ENCODE measurements at places on chromosomes 3 and 15. TPM values are rescaled to one million over a fixed set of nuclear protein-coding genes. Genes with fewer than 3 reads are reported as not detected.

Gene SI
- total RNA-seq = not detected

Gene SLC6A6
- total RNA-seq = 39.2 TPM

Gene MUC13
- total RNA-seq = not detected

Gene CPB1
- not detected for total RNA-seq

DNA sequence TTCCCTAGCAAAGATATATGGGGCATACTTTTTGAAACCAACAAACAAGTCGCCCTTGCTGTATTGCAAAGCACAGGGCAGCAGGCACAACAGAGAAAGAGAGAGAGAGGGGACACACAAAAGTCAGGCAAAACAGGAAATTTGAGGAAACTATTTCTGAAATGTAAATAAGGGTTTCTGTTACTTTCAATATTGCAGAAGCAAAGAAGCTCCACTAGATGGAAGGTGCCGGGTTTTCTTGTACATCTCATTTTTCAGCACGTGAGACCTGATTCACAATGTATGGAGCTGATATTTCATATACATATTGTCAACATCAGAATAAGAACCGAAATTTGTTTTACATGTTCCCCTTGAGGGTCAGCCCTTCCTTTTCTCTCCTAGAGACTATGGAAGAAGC lies 127.4 kb downstream of the FOXP1 start:
- no peak for DNase-seq

- DNase-seq = no peak
These were observed 31.2 kb upstream of the RAF1 start for GRCh38 chr3:12695112-12695511.

- DNase-seq = no peak
These were observed 28.0 kb downstream of the WDR76 start for GRCh38 chr15:43854801-43855200.

DNA sequence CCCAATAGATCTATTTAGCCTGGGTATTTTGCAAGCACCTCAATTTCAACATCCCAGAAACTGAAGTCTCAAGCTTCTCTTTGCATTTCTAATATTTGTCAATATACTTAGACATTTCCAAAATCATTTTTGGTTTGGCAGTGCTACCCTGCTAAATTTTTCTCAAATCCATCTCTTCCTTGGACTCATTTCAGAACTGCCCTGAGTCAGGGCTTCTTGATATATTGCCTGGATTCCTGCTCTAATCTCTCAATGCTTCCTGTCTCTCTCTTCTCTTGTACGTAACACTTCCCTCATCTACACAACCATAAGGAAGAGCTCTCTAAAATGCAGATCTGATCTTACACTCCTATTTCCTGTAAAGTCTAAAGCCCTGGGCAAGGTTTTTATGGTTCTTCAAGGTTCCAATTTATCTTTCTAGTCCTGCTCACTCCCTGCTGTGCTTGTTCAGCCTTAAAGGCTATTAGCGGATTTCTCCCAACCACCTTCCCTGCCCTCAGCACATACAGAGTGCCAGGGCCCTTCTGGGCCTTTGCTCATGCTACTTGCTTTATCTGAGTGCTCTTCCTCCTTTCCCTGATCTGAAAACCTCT lies 53.0 kb upstream of the MME start:
- no peak for DNase-seq

DNA sequence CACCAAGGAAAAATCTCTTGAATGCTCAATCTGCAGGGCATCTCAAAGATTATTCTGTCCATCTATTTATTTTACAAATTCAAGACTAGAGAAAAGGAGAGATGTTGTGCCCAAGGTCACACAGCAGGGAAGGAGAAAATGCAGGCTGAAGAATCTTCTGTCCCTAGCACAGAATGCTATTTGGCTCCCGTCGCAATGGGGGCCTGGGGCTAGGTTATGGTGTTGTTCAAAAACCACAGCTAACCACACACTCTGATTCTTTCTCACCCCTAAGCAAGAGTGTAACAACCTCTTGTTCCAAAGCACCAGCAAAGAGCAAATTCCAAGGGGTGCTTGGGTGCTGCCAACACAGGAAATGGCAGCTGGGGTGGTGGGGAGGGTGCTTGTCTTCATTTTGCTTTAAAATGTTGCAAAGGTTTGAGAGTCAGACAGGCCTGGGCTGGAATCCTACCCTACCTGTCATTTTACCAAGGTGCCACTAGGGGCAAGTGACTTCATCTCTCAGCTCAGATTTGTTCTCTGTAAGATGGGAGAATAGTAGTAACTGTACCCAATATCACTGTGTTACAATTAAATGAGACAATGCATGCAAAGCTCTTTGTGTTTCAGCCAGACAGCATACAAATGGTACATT lies 112.5 kb downstream of the ADAMTS9 start:
- no peak for DNase-seq

GRCh38 chr3:107450254-107450893 lies 72.4 kb upstream of the BBX start:
- peak; percentile 31 for DNase-seq

GRCh38 chr15:87033056-87033455 lies 953.4 kb downstream of the AGBL1 start:
- no peak for DNase-seq

GRCh38 chr15:85500729-85501128 lies 120.3 kb downstream of the AKAP13 start:
- no peak for DNase-seq
